ENCODE measurements at places on chromosomes 5 and 9.

- no peak for DNase-seq
Measured at GRCh38 chr5:112419164-112419985, at the start of gene EPB41L4A. EPB41L4A (minus strand) TSS chr5:112419277; CDS start chr5:112419039, 238 bp downstream.

DNA sequence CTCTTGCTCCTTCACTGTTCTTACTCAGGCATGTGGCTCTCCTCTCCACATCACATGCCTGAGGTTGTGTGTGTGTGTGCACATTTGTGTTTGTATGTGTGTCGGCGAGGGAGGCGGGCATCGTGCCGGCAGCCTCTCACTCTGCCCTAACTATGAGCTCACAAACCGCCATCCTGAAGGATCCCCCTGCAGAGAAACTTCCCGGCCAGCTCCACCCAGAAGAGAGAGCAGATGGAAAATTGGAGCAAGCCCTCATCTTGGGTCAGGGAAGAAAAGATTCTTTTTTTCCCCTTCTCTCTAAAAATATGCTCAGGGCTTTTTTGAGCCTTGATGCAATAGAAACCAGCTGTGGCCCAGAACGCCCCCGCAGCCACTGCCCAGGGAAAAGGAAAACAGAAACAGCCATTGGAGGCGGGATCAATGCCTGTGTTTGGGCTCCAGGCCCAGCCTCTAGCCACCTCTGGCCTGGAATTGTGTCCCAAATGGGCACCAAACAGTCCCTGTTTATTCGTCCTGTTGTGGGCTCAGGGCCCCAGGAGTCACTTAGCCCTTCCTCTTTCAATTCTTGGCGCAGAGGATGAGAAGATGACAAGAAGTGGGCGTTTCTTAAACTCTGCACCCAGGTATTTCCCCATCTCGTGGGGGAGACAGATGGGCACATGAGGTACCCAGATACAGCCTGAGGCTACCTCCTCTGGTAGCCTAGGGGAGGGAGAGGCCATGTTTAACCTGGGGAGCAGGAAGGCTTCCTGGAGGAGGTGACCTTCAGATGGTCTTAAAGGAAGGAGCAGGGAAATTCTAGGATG, 151.5 kb downstream of the RGS3 start:
- no peak for DNase-seq

- no peak for DNase-seq
Measured at GRCh38 chr5:16744164-16744880, 127.5 kb upstream of the RETREG1 start.

GRCh38 chr9:36144309-36145232, 8.0 kb downstream of the GLIPR2 start:
- no peak for DNase-seq

- peak; percentile 63 for DNase-seq
Measured at GRCh38 chr9:126611592-126612325, 2.0 kb upstream of the LMX1B start.

DNA sequence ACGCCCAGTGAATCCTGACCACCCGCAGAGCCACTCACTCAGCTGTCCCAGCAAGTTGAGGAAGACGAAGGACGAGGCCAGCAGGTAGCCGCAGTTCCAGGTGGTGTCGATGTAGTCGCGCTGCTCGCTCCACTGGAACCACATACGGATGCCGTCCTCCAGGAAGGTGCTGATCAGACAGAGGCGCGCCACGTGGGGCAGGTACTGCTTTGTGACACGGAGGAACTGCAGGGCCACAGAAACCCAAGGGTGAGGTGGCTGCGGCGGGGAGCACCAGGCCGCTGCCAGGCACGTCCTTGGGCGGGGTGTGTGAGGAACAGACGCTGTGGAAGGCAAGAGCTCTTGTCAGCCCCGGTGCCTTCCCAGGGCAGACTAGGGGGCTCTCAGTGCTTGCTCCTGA, 8.6 kb downstream of the SURF4 start:
- no peak for DNase-seq

DNA sequence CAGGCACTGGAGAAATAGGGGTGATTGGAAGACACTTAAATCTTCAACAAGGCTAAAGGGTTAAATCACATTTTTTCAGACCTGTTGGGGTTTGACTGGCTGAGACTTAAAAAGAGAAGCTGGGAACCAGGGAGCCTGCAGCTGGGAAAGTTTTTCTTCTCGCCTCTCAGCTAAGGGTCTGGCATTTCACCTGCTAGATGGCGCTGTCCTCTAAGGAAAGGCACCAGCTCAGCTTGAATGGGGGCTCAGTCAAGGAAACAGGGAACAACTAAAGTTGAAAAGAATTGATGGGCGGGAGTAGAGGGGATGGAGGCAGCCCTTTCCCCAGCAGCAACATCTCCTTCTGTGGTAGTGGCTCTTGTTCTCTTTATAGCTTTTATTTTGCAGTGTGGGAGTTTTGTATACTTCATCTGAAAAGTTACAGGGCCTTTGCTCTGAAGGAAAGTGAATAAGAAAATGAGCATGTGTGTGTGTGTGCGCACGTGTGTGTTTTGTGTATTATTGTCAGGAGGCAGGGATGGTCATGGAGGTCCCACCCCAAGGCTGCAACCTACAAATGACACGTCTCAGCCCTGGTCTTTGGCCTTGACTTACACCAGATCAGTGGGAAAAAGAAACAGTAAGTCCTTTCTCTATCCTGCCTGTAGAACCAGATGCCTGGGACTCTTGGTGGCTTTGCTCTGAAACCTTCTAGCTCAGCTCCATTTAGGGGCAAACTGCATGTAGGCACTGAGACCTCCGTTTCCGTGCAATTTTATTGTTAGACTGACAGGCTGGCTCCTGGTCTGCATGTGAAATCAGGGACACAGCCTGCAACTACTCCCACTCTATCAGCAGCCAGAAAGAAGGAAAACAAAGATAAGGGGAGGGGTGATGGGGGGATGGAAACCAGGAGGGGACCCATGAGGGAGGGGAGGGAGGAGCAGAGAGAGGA, 316.2 kb upstream of the CLINT1 start:
- peak; percentile 9 for DNase-seq

DNA sequence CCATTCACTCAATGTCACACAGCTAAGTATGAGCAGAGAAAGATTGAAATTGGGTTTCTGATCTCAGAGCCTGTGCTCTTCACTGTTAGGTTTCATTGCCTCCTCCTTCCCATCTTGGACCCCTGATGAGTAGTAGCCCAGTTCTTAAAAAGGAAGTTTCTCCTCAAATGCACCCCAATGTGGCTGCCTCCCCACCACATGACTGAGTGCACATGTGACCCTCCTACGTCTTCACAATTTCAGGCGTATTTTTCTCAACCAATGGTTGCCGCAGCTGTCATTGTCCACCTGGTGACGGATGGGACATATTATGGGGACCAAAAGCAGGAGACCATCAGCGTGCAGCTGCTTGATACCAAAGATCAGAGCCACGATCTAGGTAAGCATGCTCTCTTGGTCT, 178.5 kb downstream of the PAPPA start:
- DNase-seq = no peak

- DNase-seq = no peak
Measured at GRCh38 chr5:95261437-95262175, 23.3 kb downstream of the MCTP1 start.

- no peak for DNase-seq
Measured at GRCh38 chr5:161273410-161273809, 273.1 kb downstream of the GABRB2 start.

GRCh38 chr9:91930475-91930874, 19.6 kb downstream of the ROR2 start:
- DNase-seq = no peak

DNA sequence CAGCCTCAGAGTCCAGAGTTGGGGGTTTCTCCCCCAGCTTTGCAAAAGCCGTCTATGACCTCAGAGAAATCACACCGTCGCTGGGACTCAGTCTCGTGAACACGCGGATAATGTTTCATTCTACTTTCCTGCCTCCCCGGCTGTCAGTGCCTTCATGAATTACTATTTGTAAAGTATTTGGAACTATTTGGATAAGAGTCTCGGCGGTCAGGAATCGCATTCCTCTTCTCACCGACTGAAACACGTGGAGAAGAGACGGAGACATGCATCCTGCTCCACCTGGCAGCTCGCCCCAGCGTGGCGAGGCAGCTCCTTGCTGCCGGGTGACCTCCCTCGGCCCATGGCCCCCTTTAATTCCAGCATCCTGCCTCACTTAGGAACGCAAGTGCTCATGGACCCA, 23.9 kb downstream of the IRX2 start:
- DNase-seq = no peak

GRCh38 chr5:15034379-15034778, 162.8 kb upstream of the ANKH start:
- no peak for DNase-seq

GRCh38 chr5:179821298-179822058, 773 bp downstream of the SQSTM1 start:
- DNase-seq = peak; percentile 83

- DNase-seq = no peak
Measured at GRCh38 chr9:87286506-87286905, 211.2 kb upstream of the DAPK1 start.

All from stimulated activated CD4-positive, alpha-beta T cell treated with anti-CD3 and anti-CD28 coated beads, TNF-alpha, amount 100 ng/mL, for 48 hours (primary cell).